ENCODE measurements at places on chromosomes 16 and 17. TPM values are rescaled to one million over a fixed set of nuclear protein-coding genes. Genes with fewer than 3 reads are reported as not detected.

Gene IGF2BP1
- not detected for polyA plus RNA-seq

DNA sequence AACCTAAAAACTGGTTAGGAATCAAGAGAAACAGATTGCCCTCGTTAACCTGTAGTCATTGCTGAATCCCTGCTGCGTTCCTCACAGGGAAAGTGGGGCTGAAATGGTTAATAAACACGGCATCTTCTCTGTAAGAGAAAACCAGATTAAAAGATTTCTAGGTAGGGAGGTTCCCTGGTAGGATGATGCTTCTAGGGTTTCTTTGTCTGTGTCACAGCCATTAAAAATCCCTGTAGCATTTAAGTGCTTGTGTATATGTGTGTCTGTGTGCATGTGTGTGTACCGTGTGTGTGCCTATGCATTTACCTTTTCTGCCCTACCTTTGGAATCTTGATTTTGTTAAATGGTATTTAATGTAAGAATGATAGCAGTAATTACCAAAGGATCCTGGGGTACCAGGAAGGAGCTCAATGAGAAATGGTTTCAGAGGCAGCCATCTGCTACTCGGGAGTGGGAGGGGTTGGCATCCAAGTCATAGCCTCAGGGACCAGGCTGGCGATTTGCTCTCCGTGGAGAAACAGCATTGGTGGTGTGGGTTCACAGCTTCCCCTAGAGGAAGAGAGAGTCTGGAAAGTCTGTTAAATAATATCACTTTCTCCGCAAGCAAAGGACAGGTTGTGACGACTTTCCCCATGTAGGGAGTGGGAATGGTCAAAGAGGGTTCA lies 177.1 kb downstream of the HS3ST4 start:
- H3K27ac ChIP-seq = no peak overlapping the region
- H3K4me1 ChIP-seq = no peaks in the 10 kb centered on the region
- no peaks in the 10 kb centered on the region for H3K27me3 ChIP-seq
- DNase-seq = no peak
- no peaks in the 10 kb centered on the region for H3K36me3 ChIP-seq

GRCh38 chr16:56353054-56353921 lies 72.1 kb downstream of the AMFR start:
- H3K27me3 ChIP-seq = no peaks in the 10 kb centered on the region
- no peak for DNase-seq
- H3K36me3 ChIP-seq = no peaks in the 10 kb centered on the region
- peaks cover 19% of the 10 kb centered on the region for H3K4me1 ChIP-seq
- no peak overlapping the region for H3K27ac ChIP-seq

Gene CDH15
- polyA plus RNA-seq = not detected

All from CD14-positive monocyte (primary cell).